ENCODE measurements at places on chromosomes 6 and 20.

DNA sequence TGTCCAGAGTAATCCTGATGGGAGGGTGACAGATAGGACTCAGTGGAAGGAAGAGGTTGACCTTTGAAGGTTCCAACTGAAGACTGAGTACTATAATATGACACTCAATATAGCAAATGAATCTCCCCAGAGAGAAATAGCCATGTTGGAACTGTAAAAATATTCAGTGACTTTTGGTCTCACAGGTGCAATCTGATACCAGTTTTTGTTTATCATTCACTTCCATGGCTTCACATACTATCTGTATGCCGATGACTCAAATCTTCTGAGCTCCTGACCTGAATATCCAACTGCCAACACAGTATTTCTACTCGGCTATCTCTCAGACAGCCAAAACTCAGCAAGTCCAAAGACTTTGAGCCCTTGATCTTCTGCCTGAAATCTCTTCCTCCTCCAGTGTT, 21.8 kb upstream of the PKHD1 start:
- DNase-seq = no peak

- no peak for DNase-seq
These were observed 61.4 kb downstream of the PDSS2 start for GRCh38 chr6:107398001-107398400.

DNA sequence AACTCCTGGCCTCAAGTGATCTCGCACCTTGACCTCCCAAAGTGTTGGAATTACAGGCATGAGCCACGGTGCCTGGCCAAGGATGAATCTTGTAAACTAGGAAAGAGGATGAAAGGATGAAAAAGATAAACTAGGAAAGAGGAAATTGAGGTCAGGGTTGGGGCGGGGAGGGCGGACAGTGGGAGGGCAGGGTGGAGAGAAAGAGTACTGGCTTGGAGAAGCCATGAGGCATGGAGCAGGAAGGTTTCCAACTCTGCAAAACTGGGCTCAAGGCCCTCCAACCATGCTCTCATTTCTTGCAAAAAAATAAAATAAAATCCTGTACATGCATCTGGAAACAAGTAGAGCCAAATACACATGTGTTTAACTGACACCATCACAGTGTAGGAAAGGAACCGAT, 256.6 kb upstream of the SGK1 start:
- DNase-seq = no peak

- no peak for DNase-seq
These were observed 144.2 kb downstream of the ARHGAP18 start for GRCh38 chr6:129565811-129566210.

GRCh38 chr20:43839793-43840199, 74.9 kb upstream of the TOX2 start:
- no peak for DNase-seq

GRCh38 chr6:109373331-109373730, 8.9 kb downstream of the CD164 start:
- no peak for DNase-seq

DNA sequence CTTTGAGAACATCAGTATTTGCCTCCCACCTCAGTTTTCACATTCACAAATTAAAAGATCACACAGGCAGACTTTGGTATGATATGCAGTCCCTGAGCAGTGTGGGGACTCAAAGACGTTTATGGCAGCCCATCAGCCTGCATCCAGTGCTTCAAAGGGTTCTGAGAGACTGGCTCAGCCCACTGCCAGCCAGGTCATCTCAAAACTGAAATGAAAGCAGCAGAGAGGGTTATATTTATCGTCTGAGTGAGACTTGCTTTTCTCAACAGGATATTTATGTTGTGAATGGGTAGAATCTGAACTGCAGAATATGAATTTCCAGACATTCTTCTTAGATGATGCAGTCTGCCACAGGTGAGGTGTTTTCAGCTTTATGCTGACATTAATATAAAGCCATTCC, 159.8 kb downstream of the NRN1 start:
- no peak for DNase-seq

DNA sequence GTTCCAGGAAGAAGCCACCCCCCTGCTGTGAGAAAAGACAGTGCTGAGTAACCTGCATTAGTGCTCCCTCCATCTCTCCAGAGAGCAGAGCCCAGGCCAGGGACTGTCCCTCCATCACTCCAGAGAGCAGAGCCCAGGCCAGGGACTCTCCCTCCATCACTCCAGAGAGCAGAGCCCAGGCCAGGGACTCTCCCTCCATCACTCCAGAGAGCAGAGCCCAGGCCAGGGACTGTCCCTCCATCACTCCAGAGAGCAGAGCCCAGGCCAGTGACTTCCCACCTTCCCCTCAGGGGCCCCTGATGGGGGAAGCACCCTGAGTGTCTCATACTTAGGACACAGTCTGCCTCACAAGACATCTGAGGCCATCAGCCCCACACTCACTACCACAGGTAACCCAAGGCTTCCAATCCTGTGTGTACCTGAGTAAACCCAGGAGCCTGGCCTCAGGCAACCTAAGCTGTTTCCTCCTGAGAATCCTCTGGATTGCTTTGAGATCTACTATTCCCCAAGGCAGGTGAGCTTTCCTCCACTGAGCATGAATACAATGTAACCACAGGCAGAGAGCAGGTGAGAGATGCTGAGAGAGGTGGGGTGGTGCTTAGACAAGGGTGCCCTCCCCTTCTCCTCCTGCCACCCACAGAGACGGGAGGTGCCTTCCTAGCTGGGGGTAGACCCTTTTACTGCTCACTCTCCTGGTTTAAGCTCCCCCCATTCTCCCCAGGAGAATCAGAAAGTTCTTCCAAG, 4.9 kb downstream of the TBXT start:
- DNase-seq = no peak

DNA sequence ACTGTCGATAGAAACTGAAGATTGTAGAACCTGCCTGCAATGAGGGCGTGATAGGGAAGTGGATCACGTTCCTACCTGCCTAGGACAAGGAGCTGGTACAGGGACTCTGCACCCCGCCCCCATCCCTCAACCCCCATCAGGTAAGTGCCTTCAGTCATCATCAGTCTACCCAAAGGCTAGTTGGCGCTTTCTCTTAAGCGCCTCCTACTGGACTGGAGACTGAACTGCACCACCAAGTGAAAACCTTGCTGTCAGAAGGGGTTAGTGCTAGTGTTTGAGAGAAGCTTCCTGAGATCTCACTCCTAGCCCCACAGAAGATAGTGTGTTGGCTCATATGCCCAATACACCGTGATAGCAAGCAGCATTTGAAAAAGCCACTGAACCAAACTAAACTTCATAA, 706.5 kb upstream of the MAN1A1 start:
- no peak for DNase-seq

DNA sequence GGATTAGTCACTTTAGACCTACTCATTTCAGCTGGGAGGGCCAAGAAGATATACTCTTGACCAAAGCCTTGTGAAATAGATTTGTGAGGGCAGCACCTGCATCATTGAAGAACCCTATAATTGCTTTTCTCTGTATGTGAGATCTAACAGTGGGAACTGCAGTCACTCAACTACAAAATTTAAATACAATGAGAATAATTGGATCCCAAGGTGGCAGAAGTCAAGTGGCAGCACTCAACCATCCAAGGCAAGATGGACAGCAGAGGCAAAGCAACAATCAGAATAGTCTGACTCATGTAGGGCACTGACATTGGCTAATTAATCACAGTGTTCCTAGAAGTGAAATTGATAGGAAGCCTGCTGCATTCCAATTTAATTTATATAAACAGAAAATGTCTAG, 8.9 kb upstream of the NKAIN2 start:
- no peak for DNase-seq

GRCh38 chr20:34824452-34824805, 1.0 kb downstream of the NCOA6 start:
- DNase-seq = peak; percentile 57

DNA sequence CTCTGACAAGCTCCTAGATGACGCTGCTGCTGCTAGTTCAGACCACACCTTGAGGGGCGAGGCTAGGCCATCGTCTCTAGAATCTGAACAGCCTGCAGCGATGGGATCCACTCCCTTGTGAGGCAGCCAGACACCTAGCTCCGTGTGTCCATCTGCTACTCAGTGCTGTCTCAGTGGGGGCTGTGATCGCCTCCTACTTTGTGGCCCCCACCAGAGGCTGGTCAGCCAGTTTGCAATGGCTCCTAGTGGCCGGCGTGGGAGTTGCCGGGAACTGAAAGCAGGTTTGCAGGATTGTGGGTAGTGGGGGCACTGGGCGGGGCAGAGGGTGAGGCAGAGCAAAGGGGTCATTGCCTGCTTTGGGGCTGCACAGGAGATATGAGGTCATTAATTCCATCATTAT, 2.8 kb downstream of the CCN5 start:
- no peak for DNase-seq

DNA sequence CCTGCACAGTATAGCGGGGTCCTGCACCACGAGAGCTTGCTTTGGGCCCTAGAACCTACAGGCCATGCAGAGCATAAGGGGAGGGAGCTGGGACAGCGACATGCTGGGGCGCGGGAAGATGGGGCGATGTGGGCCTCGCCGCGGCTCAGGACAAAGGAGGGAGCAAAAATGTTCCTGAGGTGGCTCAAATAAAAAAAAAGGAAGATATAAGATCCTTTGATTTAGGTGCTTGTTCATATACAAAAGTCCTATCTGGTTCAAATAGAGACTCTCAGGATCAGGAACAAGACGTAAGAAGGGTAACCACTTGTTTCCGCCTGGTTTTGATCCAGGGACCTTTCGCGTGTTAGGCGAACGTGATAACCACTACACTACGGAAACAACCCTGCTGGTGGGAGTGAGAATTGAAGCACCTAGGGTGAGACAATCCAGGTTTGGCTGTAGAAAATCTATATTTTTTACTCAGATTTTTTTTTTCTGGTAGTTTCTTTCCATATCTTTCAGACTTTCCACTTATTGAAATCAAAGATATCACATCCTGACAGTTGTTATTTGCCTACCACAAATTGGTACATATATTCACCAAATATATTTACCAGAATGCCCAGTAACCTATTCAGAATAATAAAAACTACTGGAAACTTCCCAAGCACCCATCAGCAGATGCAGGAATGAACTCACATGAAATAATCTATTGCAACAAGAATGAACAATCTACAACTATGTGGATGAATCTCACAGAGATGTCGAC, 177.9 kb upstream of the ZNF184 start:
- no peak for DNase-seq

DNA sequence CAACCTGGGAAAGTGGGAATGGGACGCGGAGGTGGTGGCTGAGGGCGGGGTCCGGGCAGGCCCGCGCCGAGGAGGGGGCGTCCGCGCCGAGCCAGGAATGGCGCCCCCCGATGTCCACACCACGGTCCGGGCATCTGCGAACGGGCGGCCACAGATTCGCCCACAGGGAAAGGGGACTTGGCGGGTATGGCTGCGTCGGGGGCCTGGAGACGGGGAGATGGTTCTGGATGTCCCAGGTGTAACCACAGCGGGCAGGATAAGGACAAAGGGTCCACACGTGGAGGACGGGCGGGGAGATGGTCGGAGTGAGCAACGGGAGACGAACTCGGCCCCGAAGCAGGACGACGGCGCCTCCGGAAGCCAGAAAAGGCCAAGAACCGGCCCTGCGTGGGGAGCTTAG, 124.6 kb downstream of the WDR27 start:
- no peak for DNase-seq

- DNase-seq = no peak
These were observed 17.1 kb downstream of the TPBG start for GRCh38 chr6:82380566-82381185.
